ENCODE measurements at places on chromosomes 2 and 18.

DNA sequence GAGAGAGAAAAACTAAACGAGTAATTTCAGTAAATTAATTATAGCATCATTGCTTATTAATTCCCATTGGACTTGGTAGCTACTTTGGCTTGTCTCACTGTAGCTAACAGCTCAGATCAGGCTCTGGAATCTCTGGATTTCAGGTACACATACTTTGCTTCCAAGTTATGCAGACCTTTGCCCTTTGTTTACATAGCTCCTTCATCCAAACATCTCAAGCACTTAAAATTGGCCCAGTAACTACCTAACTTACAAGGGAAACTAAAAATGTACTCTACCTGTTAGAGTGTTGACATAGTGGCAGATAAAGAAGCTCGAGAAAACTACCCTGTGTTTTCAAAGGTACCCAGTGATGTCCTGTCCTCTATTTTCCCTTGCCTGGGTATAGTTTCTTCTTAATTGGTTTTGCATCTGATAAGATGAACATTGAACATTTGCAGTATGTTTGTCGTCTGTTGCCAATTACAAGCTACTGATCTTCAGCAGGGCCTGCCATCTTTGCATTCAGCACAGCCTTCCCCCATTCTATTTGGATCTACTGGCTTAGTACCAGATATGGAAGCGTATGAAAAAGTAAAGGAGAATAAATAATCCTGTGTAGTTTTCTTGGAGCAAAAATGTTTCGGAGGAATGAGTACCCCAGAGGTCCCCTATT is 601.5 kb upstream of the FANCL start:
- DNase-seq: no peak

DNA sequence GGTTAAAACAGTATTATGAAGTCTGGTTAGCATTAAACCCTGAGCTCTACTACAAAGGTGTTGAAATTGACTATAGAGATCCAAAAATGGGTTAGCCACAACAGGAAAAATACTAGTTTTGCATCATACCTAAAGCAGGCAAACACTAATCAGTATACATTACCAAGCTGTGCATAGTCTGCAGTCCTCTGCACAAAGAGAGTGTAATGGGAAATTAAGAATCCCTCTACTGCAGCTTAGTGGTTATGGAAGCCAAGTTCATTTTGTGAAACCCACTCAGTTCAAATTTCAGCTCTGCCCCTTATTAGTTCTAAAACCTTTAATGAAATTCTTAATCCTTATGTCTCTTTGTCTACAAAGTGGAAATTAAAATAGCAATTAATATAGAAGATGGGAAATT is 192.1 kb downstream of the MBD2 start:
- DNase-seq: no peak

DNA sequence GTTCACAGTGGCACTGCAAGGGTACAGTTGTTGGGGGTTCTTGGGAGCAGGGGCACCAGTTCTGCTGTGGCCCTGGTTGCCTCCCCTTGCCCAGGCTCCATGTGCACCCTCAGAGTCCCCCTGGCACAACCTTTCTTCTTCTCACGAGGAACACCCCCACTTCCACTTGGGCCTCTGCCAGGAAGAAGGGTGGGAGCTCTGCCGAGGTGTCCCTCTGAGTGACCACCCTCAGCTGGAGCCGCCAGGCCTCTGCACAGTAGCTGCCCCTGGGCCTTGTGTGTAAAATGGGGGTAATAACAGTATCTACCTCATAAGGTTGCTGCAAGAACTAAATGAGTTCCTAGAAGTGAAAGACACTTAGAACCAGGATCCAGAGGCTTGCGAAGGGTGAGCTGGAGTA is 8.4 kb downstream of the TPRKB start:
- no peak for DNase-seq

GRCh38 chr2:214649440-214650205 is 159.9 kb downstream of the BARD1 start:
- DNase-seq: no peak

- DNase-seq: no peak
Observed at GRCh38 chr2:205675861-205676516, 6.3 kb upstream of the NRP2 start.

DNA sequence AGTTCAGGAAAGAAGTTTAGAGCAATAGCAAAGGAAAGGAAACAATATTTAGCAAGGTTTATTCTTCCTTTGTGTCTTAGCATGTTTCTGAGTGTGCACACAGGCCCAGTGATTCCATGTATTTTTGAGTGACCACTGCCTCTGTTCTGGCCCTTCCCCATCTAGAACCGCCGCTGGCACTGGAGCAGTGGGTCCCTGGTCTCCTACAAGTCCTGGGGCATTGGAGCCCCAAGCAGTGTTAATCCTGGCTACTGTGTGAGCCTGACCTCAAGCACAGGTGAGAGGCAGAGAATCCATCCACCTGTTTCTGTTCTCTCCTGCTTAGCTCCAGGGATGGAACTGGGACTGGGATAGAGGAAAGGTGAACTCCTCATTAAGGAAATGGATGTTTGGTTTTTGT is 2.4 kb downstream of the REG1A start:
- no peak for DNase-seq

DNA sequence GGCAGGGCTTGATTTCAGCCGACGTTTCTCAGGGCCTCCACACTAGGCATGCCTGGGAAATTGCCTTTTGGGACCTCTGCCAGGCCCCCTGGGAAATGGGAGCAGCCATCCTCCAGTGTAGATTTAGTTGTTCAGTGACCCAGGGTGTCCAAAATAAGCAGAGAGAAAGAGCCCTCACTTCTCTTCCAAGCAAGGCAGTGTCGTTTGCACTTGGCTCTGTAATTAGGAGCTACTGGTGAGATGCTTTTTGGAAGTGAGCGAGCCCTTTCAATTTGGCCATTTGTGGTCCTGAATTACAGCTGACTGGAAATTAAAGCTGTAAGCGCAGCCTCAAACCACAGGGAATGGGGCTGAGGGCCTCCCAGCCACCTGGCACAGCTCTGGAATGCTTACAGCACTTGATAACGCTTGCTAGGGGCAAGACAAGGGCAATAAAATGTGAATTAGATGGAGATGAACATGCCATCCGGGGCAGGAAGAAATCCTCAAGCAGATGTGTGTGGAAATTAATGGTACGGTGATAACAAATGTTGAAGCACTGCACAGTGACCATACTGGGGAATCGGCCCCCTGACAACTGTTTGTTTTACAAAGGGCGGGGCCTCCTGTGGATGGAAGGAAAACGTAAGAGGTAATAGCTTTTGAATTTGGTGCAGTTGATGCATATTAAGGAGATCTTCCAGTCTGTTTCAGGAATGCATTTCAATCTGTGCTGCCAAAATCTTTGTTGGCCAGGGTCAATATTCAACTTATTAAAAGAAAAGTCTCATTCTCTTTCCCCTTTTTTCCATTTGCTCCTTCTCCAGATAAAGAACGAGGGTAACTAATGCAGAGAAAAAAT is 173.1 kb downstream of the UXS1 start:
- no peak for DNase-seq

DNA sequence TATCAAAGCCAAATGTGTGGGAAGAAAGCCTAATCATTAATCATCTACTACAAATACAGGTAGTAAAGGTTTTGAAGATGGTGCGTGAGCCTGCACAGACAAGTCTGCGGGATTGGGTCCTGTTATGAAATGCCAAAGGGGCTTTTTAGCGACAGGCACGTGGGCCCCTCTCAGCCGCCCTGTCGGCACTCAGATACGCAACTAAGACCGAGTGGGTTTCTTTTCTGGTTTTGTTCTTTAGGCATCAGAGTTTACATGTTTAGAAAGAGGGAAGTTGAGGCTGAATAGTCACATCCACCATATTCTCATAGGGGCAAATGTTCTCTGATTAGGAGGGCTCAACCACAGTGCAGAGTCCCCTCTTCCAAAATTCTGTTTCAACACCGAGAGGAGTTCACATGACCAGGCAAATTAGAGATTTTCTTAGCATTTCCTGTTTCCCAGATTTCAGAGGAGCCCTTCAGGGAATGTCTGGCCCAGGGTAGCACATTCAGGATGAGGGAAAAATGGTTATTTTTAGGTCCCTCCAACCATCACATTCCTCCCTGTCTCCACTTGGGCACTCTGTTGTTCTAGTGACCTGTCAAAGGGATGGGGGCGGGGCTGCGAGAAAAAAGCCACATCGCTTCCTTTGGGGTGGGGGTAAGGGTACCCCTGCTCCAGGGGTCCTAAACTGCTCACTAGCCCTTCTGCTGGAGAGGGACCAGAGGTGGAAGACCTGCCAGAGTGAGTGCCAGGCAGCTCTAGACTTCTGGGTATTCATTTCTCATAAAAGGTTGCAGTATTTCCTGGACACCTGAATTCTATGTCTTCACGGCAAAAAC is 159.2 kb downstream of the BCL2 start:
- no peak for DNase-seq

DNA sequence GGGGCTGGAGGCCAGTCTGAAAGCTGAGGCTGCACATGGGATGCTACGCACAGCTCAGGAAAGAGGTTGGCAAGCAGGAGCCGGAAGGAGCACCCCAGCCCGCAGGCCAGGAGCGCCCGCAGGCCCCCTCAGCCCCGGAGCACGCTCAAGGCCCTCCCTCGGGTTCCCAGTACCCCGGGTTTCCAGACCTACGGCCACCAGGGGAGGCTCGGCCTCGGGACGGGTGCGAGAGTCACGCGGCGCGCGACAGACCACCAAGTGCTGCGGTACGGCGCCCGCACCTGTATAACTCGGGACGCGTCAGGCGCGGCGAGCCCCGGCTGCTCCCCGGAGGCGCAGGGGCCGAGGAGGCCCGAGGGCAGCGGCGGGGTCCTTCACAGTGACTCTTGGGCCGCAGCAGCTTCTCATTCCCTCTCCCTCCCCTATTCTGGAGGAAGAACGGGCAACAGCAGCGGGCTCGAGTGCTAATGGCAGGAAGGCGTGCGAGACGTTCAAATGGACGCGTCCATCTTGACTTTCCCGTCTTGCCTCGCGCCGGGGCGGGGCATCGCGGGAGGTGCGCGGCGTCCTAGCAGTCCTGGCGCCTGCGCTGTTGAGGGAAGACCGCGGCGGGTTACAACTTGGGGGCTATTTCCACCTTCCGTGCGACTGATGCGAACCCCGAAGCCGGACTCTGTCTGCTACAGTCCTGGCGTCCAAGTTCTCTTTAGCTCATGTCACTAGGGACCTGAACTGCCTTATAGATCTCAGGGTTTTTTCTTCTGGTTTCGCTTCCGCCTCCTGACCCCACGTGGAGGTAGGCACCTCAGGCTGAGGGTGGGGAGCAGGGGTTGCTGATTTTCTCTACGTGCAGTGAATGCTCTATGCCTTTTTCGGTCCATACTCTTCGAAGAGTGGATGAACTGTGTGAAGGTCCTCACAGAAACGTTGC is at the start of gene ANAPC1:
Gene ANAPC1 (minus strand): TSS at position 533 of the 931 bp plus-strand sequence. CDS start 3,368 bp downstream, outside the sequence.
- peak; percentile 74 for DNase-seq

- DNase-seq: no peak
Observed at GRCh38 chr2:69214898-69215297, 172.1 kb downstream of the GFPT1 start.

DNA sequence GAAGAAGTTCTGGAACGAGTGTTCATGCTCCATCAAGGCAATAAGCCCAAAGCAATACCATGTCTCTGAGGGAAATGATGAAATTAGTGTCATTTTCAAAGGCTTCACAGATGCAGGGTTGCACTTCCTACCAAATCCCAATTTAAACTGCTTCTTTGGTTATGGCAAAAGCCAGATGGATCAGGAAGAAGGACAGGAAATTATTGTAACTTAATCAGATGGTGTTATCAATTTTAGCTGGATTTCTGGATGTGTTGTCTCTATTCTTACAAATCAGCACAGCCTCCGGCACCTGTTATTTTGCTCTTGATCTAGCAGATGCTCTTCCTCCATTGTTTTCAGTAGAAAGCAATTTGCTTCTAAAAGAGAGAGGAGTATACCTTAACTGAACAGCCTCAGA is 693.4 kb downstream of the SOCS6 start:
- no peak for DNase-seq

DNA sequence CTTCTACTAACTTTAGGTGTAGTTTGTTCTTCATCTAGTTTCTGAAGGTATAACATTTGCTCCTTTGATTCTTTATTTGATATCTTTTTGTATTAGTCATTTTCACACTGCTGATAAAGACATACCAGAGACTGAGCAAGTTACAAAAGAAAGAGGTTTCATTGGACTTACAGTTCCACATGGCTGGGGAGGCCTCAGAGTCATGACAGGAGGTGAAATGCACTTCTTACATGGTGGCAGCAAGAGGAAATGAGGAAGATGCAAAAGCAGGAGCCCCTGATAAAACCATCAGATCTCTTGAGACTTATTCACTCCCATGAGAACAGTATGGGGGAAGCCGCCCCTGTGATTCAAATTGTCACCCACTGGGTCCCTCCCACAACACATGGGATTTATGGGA is 544.4 kb upstream of the DSEL start:
- no peak for DNase-seq

GRCh38 chr2:110993557-110994231 is 127.0 kb upstream of the BCL2L11 start:
- peak; percentile 9 for DNase-seq

GRCh38 chr18:63158676-63159291 is 160.8 kb downstream of the BCL2 start:
- DNase-seq: no peak

DNA sequence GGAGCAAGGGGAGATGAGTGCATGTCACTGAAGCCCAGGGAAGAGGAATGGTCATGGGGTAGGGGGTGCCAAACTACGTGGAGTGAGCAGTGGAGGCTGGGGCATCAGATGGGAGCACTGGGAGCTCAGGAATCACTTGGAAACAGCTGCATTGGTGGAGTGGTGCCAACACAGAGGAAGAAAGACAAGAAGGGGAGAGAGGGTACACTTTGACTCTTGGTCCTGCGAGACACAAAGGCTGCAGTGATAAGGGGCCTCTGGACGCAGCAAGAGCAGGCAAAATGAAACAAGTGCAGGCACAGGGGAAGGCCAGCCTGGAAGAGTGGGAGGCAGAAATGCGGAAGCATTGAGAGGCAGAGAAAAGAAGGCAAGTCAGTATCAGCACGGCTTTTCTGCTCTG is 134.7 kb upstream of the SMIM21 start:
- no peak for DNase-seq

DNA sequence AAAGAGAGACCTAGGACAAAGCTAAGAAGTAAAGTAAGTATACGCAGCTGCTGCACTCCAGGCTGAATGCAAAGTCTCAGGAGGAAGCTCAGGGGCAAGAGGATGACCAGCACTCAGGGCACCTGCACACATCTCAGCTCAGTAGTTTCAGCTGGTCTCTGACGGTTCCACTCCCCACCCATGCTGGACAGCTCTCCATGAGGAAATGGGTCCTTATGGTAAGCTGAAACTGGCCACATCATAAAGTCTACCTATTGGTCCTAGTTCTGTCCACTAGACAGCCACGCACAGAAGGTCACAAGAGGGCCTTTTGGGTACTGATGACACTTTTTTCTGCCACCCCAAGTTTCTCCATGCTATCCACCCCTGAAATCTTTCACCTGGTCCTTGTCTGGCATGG is 215.3 kb downstream of the TTC32 start:
- no peak for DNase-seq

DNA sequence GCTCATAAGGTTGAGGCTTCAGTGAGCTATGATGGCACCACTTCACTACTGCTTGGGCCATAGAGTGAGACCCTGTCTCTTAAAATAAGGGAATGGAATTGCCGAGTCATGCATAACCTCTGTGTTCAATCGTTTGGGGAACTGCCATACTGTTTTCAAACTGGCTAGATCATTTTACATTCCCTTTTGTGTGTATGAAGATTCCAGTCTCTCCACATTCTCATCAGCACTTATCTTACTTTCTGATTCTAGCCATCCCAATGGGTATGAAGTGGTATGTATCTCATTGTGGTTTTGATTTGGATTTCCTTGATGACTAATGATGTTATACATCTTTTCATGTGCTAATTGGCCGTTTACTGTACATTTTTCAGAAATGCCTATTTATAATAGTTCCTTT is 23.7 kb downstream of the MARCHF7 start:
- DNase-seq: no peak

- no peak for DNase-seq
Observed at GRCh38 chr2:35374845-35375244, 980.7 kb upstream of the CRIM1 start.

GRCh38 chr2:27431395-27431794 is 3.0 kb downstream of the NRBP1 start:
- DNase-seq: no peak
